ENCODE measurements at places on chromosomes 2 and 18.

DNA sequence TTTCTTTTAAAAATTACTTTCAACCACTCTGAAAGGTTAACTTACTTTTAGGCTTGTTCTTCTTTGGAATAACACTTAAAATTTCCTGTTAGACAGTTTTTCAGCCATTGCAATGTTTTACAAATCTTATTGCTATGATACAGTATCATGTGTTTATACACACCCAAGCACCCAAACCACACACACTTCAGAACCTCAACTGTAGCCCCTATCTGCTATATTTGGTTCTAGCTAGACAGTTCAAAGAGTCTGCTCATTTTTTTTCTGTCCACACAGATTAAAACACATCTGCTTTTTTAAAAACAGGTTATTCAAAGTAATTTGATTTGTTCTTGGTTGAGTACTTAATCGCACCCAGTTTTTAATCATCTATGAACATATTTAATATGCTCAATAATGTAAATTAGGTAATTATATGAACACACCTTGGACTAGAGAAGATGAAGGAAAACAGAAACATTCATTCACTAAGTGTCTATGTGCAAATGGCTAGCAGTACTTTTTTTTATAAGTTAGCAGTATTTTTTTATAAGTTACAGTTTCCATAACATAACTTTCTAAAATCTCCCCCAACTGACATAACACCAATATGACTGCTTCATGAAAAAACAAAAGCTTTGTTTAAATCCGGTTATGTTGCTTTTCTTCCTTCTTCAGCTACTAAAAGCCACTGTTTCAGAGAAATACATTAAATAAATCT, 17.6 kb downstream of the FBXO11 start:
- no peak for DNase-seq

DNA sequence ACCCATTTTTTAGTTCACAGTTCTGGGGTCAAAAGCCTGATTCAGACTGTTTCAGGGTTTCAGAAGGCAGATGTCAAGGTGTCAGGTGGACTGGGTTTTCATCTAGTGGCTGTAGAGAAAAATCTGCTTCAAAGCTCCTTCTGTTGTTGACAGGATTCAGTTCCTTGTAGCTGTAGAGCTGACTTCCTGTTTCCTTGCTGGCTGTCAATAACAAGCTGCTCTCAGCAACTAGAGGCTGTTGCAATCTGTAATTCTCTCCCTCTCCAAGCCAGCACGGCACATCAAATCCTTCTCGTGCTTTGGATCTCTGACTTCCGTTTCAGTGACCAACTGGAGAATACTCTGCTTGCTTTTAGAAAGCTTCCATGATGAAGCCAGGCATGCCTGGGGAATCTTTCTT, 179.4 kb downstream of the DOK6 start:
- DNase-seq = no peak

GRCh38 chr2:142134911-142135310, 4.1 kb upstream of the LRP1B start:
- DNase-seq = no peak

DNA sequence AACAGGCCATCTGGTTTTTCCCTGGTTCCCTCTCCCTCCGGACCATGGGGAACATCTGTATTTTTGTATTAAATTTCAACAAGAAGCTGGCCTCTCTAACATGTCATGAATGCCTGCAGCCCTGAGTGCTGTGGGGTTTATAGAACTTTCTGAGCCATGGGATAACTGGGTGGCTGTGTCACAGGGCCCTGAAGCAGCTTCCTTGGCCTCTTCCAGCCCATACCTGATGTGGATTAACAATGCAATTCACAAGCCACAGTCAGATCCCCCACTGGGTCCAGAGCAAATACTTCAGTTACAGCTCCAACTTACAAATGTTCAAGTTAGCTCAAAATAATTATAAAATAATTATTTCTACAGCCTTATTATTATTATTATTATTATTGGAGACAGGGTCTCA, 307.8 kb upstream of the CELF4 start:
- no peak for DNase-seq

DNA sequence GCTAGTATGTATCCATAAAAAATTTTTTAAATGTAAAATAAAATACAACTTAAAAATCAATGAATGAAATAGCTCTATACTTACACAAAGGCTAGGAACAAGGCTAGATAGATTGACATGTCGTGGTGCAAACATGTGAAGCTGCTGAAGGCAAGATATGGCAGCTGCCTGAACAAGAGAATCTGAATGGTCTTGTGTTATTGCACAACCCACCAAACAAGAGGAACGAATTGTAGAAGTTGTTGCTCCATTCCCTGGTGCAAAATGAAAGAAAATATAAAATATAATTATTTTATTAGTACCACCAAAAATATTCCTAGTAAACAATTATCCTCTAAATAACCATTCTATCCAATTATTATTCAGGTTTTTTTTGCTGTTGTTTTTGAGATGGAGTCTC, 46.4 kb downstream of the HEATR5B start:
- no peak for DNase-seq

DNA sequence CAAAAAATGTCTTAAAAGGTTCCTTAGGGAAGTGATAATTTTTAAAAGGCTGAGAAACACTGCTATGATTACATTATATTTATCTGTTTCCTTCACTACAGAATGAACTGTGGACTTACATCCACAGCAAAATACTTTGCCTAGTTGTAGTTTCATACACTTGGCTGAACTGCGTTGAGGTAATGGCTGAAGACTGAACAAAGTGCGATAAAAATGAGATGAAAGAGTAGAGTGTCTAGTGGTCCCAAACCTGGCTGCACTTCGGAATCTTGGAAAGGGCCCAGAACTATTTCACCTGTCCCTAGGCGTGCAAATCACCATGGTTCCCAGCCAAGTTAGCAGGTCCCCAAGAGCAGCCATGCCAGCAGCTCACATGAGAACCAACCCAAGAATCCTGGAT, 18.2 kb upstream of the IHH start:
- no peak for DNase-seq

- no peak for DNase-seq
Measured at GRCh38 chr2:207792244-207792785, 22.6 kb upstream of the FZD5 start.

- no peak for DNase-seq
Measured at GRCh38 chr18:43590182-43590903, 313.1 kb upstream of the SYT4 start.

DNA sequence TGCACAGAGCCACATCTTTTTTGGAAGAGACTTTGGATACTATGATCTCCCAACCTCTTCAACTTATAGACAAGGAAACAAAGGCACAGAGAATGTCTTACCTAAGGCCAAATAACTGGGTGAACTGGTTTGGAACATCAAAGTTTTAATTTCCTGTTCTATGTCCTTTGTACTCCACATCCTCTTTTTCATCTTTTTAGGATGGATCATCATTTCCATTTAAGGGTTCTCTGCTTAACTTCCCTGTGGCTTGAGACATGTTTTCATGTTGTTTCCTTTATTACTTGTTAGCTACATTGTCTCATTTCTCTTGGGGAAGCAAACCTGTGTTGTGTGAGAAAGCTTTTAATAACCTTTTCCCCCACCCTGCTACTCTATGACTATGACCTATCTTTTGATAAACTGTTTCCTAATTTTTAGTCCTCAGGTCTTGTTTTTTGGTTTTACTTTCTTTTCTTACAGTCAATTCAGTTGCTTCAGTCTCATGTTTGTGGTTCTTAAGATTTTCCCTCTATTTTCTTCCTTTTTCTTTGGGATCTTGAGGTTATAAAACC, 22.5 kb upstream of the RMND5A start:
- DNase-seq = no peak

- DNase-seq = no peak
Measured at GRCh38 chr2:221137385-221137784, 434.7 kb downstream of the EPHA4 start.

Measured in activated T-cell treated with anti-CD3 and anti-CD28 coated beads for 1 hour (primary cell).